ENCODE measurements at places on chromosomes 13 and 19.
A peak's percentile ranks its signal among the peaks of the same experiment; 100 is the strongest.

DNA sequence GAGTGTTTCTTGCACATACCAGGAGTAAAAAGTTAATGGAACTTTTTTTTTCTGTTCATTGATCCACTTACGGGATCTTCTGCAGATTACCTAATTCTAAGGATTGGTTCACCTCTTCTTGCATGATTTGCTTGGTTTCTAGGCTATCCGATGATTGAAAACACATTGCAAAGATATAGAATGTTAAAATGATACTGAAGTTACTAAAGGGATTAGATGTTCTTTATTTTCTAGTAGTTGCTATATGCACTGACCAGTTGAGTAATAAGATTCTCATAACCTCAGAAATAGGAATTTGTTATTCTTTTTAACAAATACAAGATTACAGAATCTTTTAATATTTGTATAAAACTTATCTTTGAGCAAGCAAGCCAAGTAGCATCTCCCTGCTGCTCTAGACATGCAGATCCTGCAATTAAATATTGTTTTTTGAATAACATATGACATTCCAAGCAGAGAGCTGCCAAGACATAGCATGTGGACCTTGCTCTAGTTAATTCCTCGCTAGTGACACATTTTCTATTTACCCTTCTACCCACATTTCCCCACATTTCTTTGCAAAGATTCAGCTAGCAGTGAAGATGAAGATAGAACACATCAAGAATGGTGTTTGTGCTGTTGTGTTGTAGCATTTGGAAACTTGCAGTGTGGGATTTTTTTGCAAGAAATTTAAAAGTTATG lies 51.7 kb upstream of the RNF113B start:
- DNase-seq, result no peak

DNA sequence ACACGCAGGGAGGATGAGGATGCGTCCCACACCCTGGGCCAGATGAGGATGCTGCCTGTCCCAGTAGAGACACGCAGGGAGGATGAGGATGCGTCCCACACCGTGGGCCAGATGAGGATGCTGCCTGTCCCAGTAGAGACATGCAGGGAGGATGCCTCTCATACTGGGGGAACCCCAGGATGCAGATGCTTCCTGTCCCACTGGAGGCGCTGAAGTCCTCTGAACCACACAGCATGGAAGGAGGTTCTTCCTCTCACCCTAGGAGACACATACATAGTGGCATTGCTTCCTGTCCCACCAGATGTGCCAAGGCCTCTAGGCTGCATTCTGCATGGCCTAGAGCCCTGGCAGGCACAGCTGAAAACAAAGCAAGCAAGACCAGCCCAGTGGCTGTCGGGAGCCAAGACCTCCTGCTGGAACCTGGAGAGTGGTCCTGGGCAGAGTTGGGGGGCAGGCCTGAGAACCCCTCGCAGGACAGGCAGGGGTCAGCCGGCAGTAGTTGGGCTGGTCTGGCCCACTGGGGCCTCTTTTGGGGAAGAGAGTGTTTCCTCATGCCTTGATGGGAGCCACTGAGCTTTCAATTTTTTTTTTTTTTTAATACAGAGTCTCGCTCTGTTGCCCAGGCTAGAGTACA lies 4.3 kb downstream of the HPN start:
- DNase-seq, result no peak

DNA sequence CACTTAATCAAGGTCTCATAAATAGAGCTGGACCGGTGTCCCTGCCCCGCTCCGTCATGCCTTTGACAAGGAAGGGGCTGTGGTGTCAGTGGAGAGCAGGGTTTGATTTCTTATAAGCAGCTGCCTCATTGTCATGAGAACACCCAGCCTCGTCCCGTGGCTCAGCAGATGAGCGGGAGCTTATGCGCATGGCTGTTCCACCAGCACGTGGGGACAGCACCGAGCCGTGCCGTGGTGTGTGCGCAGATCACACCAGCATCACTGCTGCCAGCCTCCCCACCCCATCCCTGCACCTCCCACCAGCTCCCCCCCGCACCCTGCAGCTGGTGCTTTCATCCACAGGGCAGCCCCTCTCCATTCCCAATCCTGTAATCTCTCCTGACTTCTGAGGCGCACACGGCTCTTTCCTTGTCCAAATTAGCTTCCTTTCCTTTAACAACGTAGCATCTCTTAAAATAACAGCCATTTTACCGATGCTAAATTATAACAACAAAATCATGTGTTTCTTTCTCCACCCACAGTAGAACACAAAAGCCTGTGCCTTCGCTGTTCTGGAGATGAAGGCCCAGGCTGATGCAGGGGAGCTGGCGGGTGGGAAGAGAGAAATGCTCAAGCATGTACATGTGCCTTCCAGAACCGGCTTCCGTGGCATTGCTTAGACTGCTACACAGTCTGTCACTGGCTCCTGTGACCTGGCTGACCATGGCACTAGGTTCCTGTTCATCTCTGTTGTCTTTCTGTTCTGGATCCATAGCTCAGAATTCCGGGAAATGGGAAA lies 96.8 kb downstream of the RAB20 start:
- no peak for DNase-seq

DNA sequence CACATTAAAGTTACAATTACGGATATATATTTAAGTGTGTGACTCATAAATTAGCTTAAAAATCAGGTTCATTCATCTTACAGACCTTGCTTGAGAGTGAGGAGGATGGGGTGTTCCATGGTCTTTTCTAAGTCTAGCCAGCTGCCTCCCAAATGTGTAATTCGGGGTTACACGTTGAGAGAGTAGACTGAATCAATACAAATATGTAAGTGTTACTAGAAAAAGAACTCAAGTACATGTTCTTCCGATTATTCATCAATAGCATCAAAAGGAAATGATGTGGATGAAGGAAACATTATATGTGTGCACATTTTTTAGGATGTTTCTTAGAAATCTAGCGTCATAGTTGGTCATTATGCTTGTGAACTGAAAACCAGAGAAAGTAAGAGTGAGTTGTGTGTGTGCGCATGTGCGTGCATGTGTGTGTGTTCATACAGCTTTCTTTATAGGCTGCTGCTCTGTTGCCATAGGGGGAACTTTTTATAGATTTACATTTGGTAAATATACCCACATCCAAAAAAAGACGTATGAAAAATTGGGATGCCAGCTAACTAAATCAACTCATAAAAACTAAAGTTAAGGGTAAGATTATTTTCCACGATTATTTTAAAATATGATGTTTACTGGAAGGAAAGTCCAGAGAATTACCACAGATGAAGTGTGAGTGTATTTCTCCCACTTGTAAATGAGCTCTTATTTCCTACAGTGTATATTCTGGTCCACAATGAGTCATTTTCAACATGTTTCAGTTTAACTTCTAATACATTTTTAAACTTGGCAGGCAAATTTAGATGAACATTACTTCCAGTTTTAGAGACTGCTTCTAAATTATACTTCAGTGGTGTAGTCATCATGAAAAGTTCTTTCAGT lies 82.4 kb downstream of the PIBF1 start:
- no peak for DNase-seq

DNA sequence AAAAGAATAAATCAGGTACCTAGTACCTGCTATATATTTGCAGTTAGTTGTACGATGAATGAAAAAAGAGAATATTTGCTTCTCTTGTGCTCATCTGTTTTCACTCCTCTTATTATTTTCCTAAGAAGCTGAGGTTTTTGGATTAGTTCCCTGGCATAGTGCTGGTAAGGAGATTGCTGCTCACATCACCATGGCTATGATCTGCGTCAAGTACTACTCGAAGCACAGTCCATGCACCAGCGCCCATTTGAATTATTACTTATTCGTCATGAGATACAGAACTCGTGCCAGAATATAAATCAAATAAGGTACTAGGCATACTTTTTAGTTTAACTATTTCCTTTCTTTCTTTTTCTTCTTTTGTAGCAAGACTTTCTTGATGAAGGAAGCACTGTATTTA lies 7.1 kb downstream of the SERTM1 start:
- DNase-seq, result no peak

DNA sequence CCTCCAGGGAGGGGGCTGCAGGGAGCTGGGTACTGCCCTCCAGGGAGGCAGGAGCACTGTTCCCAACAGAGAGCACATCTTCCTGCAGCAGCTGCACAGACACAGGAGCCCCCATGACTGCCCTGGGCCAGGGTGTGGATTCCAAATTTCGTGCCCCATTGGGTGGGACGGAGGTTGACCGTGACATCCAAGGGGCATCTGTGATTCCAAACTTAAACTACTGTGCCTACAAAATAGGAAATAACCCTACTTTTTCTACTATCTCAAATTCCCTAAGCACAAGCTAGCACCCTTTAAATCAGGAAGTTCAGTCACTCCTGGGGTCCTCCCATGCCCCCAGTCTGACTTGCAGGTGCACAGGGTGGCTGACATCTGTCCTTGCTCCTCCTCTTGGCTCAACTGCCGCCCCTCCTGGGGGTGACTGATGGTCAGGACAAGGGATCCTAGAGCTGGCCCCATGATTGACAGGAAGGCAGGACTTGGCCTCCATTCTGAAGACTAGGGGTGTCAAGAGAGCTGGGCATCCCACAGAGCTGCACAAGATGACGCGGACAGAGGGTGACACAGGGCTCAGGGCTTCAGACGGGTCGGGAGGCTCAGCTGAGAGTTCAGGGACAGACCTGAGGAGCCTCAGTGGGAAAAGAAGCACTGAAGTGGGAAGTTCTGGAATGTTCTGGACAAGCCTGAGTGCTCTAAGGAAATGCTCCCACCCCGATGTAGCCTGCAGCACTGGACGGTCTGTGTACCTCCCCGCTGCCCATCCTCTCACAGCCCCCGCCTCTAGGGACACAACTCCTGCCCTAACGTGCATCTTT lies 7.8 kb upstream of the CEACAM5 start:
- peak; percentile 49 for DNase-seq

DNA sequence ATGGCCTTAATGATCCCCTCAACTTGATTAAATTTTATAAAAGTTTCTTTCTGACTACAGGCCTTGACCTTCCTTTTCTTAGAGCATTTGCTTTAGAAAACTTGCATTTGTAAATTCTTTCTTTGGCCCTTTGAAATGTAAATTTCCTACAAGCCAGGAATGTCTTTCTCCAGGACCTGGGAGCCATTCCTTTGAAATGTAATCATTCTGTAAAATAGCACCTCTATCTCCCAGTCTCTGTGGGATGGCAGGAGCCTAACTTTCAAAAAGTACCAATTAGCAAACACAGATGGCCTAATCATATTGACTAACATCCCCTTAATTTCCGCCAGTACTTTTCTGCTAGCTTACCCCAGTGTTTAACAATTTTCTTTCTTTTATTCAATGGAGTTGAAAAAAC lies 1394.2 kb upstream of the ATXN8OS start:
- DNase-seq, result no peak

- DNase-seq, result no peak
Measured at GRCh38 chr19:49807904-49808675, 5.0 kb downstream of the FUZ start.

GRCh38 chr19:40718774-40719391 lies 2.0 kb downstream of the ITPKC start:
- peak; percentile 81 for DNase-seq

DNA sequence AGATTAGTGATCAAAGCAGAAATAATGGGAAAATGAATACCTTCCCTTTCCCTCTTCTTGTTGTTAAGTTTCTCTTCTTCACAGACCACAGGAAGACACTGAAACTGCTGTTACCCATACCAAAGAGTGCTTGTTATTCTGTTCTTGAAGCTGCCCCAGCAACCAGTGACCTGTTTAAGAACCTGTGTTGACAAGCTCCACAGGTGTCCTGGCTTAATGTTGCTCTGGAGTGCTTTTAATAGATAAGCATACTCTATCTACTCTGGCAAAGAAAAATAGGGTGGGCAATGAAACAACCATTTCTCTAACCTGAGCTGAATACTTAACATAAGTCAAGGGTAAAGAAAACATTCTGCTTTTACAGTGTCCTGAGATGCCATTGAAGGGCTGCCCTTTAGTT lies 506.7 kb upstream of the GPC6 start:
- no peak for DNase-seq

- no peak for DNase-seq
Measured at GRCh38 chr19:48833049-48833448, 3.2 kb downstream of the HSD17B14 start.

DNA sequence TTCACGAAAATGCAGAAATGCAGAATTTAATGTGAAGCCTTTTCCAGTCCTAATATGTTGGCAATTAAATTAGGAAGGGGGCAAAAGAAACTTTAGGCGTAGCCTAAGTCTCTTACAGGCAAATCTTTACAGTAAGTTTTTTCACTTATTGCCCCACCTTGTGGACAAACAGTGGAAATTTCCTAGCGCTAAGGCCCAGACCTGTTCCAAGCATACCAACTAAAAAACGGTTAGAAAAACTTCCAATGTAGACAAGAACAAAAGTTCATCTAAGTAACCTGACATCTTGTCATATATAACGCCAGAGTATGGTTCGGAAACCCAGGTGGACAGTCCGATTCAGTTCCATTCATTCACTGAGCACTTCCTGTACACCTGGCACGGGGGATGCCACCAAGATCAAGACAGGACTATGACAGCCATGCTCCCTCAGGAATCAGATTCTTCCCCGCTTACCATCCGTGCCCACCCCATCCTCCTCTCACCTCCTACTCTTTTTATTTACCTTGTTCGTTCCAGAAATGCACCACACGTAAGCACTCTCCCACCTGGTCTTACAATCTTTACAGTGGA lies 4.9 kb downstream of the ZAR1L start:
- no peak for DNase-seq

DNA sequence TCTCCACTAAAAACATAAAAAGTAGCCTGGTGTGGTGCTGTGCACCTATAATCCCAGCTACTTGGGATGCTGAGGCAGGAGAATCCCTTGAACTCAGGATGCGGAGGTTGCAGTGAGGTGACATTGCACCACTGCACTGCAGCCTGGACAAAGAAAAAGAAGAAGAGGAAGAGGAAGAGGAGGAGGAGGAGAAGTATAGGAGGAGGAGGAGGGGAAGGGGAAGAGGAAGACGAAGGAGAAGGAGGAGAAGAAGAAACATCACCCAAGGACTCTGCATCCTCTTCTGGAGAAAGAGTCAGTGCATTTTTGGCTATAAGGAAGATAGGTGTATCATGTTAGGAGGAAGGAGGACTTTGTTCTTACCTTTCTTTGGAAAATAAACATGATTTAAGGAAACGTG lies 13.0 kb upstream of the FPR3 start:
- no peak for DNase-seq

DNA sequence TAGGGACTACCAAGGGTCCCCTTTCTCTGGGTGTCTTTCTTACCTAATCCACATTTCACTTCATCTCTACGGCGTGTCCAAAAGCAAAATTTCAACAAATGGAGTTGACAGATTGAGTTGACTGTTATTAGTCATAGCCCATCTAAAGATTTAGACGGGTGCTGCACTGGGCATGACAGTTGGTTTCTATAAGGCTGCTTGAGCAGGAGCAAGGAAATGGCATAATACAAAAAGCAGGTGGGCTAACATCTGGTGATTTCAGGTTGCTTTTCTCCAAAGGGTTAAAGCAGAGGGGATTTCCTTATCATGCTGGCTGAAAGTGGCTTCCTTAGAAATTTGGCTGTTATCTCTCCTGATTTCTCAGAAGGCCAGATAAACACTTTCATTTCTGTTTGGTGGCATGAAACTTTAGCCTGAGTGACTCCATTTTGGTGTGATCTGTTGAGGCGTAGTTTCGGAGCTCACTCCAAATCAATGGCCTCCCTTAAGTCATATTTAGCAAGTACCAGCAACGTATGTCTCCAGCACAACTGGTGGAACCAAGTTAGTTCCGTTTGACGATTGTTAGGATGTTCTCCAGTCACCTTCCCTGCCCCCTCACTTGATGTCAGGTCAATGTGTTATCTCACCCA lies 440.4 kb downstream of the FGF9 start:
- DNase-seq, result no peak

- DNase-seq, result no peak
Measured at GRCh38 chr19:28170066-28170465, 1042.9 kb downstream of the UQCRFS1 start.

Measured in type B pancreatic cell (in vitro differentiated cells).